Testis (tissue), 5 donors: ENCODE measurements at places on chromosomes 4 and X. TPM values are rescaled to one million over a fixed set of nuclear protein-coding genes. Genes with fewer than 3 reads are reported as not detected.
A peak's percentile ranks its signal among the peaks of the same experiment; 100 is the strongest.

DNA sequence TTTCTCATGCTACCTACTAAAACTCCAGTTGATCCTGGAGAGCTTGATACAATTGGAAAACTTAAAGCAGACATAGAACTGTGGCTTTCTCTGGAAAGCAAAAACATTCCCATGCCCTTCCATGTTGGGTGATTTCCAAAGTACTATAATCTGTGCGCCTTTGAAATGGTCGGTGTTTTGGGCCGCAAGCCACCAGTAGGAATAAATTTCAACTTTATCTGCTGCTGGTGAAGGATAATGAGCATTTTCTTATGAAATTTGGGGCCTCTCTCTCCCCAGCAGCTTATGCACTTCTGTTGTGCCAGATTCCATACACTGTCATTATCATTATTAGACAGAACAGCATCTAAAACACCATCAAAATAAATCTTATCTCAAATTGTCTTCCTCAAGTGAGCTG is 366.7 kb upstream of the RPS6KA3 start:
- DNase-seq, result no peak

RAB33B gene
- 10.9 TPM for total RNA-seq

DNA sequence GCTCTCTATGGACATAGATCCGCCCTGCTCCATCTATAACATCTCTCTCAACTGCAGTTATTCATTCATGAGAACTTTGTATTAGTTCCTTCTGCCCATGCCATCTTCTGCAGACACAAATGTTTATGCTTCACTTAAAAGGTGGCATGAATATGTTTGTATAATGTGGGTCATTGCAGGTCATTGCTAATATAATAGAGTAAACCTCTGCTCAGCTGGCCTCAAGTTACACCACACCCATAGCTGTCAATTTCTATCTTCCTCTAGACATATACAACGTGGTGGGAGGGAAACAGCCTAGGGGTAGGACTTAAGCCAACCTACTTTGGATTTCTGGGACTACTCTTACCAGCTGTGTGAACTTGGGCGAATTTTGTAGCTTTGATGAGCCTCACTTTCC is 129.8 kb downstream of the ATXN3L start:
- DNase-seq, result no peak

TXK gene
- total RNA-seq, result 3.6 TPM

- DNase-seq, result no peak
Measured at GRCh38 chr4:168715896-168716295, 219.0 kb downstream of the PALLD start.

DNA sequence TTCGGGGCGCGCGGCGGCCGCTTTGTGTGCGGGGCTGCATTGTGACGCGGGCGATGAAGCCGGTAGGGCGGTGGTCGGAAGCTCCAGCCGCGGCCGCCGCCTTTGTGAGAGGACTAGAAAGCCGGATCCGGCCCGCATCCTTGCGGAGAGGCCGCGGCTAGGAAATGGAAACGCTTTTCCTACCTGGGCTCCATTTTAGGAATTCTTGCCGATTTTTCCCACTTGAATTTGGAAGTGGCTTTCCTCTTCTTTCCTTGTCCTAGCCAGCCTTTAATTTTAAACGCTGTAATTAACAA is 708 bp downstream of the TMSB4X start:
- DNase-seq, result no peak

- DNase-seq, result no peak
Measured at GRCh38 chr4:108902769-108903168, 139.9 kb upstream of the ETNPPL start.

- no peak for DNase-seq
Measured at GRCh38 chrX:96102997-96103396, 581.6 kb upstream of the DIAPH2 start.

GYPB gene
- not detected for total RNA-seq

- DNase-seq, result no peak
Measured at GRCh38 chr4:146132445-146132844, 43.1 kb upstream of the LSM6 start.

EREG gene
- total RNA-seq, result not detected

- no peak for DNase-seq
Measured at GRCh38 chr4:12495211-12495610, 988.9 kb downstream of the RAB28 start.

TMPRSS11E gene
- total RNA-seq, result 0.71 TPM

GRCh38 chr4:7736436-7737267 is 203.0 kb downstream of the AFAP1 start:
- DNase-seq, result no peak

- no peak for DNase-seq
Measured at GRCh38 chr4:80306260-80306659, 29.3 kb upstream of the CFAP299 start.

GRCh38 chrX:13666836-13667235 is 13.9 kb downstream of the TCEANC start:
- peak; percentile 71 for DNase-seq

PNMA6E gene
- 24.2 TPM for total RNA-seq

DNA sequence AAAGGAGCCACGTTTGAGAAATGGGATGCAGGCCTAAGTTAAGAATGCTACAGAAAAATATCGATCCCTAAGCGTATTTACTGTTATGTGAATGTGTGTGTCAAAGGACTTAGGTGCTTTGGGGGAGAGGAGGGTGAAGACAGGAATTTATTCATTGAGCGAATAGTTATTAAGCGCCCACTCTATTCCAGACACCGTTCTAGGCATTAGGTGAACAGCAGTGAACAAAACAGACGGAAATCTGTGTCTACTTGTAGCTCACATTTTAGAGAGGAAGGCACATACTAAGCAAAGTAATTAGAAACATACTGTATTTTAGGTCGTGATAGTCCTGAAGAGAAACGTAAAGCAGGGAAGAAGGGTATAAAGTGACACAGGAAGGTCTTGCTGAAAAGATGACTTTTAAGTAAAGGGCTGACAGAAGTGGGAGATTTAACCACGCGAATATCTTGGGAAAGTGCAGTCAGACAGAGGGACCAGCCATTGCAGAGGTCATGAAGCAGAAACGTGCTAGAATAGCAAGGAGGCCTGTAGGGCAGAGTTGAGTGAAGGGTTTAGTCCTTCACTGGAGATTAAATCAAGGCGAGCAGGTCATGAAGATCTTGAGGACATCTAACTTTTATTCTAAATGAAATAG is 541 bp downstream of the AIMP1 start:
- DNase-seq, result no peak

GRCh38 chr4:7420661-7421040 is 14.1 kb downstream of the PSAPL1 start:
- no peak for DNase-seq

ITM2A gene
- 24.7 TPM for total RNA-seq

XAGE2 gene
- total RNA-seq, result 0.81 TPM
